ENCODE measurements at places on chromosomes 2 and 18. TPM values are rescaled to one million over a fixed set of nuclear protein-coding genes. Genes with fewer than 3 reads are reported as not detected.

Gene FBXO36
- polyA plus RNA-seq: 6.9 TPM

Gene AGFG1
- polyA plus RNA-seq: 65.6 TPM

Gene HTR2B
- polyA plus RNA-seq: 24.1 TPM

Gene RMND5A
- polyA plus RNA-seq: 52.0 TPM

Gene BMP10
- not detected for polyA plus RNA-seq

Gene TMEM247
- not detected for polyA plus RNA-seq

Gene ERLEC1
- polyA plus RNA-seq: 66.3 TPM

Gene OTOS
- polyA plus RNA-seq: 0.24 TPM

- DNase-seq: no peak
Observed at GRCh38 chr2:138780446-138780880, 273 bp upstream of the NXPH2 start.
